AG04450 (cell line): ENCODE measurements at places on chromosomes 11 and 22. TPM values are rescaled to one million over a fixed set of nuclear protein-coding genes. Genes with fewer than 3 reads are reported as not detected.

GRCh38 chr11:100824041-100824809 lies 137.1 kb downstream of the ARHGAP42 start:
- DNase-seq, result no peak

MS4A15 gene
- polyA plus RNA-seq, result not detected in 2 replicates

DNA sequence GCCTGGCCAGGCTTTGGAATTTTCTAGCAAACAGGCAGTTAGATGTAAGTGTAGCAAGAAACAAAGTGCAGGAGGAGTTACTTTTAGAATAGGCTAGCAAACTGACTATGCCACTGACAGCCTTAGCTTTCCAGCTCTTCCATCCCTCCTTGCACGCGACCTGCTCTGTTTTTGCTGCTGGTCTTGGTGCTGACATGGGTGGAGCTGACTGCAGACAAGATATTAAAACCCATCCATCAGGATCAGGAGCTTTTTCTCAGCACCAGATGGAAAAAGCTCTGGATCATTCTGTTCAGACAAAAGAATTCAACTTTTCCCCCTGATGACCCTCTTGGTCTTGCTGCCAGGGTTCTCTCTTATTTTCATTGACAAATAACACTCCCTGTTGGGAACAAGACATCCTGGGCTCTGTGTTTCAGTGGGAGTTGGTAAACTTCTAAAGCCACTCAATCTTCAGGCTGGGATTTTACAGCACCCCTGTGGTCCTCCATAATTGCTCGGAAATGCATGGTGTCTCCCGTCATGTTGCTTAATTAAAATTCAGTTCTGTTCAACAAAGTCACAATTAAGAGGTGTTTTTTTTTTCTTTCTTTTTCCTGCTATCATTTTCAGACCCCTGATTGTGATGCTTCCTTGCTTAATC lies 240.0 kb upstream of the LARGE1 start:
- DNase-seq, result no peak

GRCh38 chr11:46351606-46352005 lies 4.3 kb downstream of the DGKZ start:
- DNase-seq, result no peak

CCDC73 gene
- polyA plus RNA-seq, result not detected in 2 replicates

CABP4 gene
- not detected in 2 replicates for polyA plus RNA-seq

PTPN5 gene
- polyA plus RNA-seq, result not detected in 2 replicates

GRCh38 chr22:50053861-50054260 lies 4.2 kb downstream of the TTLL8 start:
- no peak for DNase-seq

DNA sequence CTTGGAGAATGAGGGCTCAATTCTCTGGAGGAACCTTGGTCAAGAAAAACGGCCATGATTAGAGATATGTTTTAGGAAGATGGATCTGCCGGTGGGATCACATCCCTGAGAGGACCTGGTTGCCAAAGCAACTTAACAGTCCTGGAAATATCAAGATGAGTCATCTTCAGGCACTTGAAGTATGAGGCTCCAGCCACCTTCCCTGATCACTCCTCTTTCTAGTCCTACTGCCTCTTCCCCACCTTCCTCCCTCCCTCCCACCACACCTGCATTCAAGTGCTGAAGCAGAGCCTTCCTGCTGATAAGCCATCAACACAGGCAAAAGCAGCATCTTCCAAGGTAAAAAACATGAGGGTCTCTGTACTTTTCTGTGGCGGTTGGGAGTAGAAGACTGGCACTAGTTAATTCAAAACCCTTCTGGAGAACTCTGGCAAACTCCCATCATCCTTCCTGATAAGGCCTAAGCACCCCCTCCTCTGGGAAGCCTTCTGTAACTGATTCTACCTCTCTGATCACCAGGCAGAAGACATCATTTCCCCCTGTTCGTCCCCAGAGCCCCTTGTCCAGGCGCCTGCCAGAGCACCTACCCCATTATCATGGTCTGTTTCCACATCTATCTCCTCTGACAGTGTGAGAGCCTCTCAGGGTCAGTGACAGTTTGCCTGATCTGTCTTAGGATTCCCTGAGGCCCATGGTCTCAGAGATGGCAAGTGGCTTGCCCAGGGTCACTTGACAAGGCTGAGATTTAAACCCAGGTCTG lies 79.8 kb downstream of the CLPB start:
- no peak for DNase-seq

GDPD4 gene
- not detected in 2 replicates for polyA plus RNA-seq

DNA sequence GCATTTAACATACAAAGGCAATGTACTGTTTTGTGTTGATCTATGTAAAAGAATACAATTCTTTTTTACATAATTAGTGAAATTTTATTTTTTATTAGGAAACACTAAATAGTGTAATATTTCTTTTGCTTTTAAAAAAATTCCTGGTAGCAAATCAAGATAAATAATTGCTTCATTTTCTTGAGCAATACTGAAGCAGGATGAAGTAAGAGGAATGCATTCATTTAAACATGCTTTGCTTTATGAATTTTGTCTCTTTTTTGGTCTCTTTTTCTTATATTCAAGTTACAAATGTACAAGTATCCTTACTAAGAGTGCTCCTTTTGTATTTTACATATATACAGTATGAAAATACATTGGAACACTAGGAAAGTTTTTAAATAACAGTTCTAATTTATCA lies 144.4 kb upstream of the TEAD1 start:
- DNase-seq, result no peak
